Islet precursor cell (in vitro differentiated cells): ENCODE measurements at places on chromosomes 1 and 21.
A peak's percentile ranks its signal among the peaks of the same experiment; 100 is the strongest.

- no peak for DNase-seq
These were observed 27.1 kb upstream of the GPR153 start for GRCh38 chr1:6288026-6288425.

- DNase-seq: peak; percentile 28
These were observed 7.3 kb downstream of the SLC45A3 start for GRCh38 chr1:205672970-205673369.

GRCh38 chr1:95467036-95467435 lies 233.0 kb downstream of the RWDD3 start:
- DNase-seq: no peak

- no peak for DNase-seq
These were observed 1.8 kb downstream of the TXNIP start for GRCh38 chr1:145994391-145995120.

GRCh38 chr1:218817071-218817470 lies 356.6 kb upstream of the LYPLAL1 start:
- no peak for DNase-seq

- no peak for DNase-seq
These were observed 28.2 kb upstream of the KCNE1 start for GRCh38 chr21:34540206-34540605.

GRCh38 chr21:25831300-25831960 lies 96.7 kb downstream of the GABPA start:
- DNase-seq: no peak

DNA sequence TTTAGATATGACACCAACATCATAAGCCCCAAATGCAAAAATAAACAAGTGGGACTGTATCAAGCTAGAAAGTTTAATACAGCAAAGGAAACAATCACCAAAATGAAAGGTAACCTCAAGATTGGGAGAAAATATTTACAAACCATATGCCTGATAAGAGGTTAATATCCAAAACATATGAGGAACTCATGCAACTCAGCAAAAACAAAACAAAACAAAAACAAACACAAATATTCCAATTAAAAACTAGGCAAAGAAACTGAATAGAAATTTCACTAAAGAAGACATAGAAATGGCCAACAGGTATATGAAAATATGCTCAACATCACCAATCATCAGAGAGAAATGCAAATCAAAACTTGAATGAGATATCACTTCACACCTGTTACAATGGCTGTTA lies 116.5 kb upstream of the ATP1B1 start:
- DNase-seq: no peak

DNA sequence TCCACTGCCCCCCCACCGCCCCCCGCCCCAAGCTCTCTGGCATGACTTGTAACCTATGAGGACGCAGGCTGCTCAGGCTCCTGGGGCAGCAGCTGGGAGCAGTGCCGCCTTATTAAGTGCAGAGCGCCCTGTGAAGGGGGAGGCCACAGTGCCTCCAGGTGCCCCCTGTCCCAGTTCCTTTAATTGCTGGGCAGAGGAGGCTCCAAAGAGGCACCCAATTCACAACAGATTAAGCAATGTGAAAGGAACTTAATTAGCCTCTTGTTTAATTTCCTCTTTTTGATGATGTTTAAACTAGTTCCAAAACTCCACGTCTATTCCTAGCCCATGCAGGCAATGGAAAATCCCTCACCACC lies 3.0 kb downstream of the RXFP4 start:
- DNase-seq: no peak

GRCh38 chr1:246647513-246647912 lies 76.7 kb upstream of the SCCPDH start:
- DNase-seq: no peak

DNA sequence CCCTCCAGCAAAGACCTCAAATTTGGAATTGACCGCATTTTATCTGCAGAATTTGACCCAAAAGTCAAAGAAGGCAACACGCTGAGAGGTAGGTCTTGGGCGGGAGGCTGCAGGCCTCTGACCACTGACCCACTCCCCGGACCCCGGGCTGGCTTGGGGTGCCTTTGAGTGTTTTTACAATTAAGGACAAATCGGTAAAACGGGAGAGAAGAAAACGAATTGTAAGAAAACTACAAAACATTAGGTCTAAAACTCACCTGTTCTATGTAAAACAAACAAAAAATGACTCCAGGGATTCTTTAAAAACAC lies 1.1 kb downstream of the HLX start:
- no peak for DNase-seq

DNA sequence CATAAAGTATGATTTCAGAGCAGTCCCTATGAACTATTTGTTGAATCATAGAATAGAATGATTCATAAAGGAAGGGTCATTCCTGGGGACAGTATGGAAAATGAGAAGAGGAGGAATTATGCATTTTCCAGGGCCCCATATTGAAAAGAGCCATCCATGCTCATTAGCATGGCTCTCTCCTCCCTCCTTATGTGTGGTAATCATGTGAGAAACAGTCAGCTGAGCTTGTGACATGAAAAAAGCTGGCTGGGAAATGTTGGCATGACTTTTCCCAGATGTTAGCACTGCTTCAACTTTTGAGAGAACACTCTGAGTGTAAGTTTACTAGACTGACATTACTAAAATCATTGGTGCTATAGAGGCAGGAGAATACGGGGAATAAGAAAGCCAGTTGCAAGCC lies 16.1 kb downstream of the TRIM67 start:
- no peak for DNase-seq

- no peak for DNase-seq
These were observed 693.7 kb downstream of the MATN1 start for GRCh38 chr1:30029677-30030076.

- no peak for DNase-seq
These were observed 3.4 kb downstream of the DIRAS3 start for GRCh38 chr1:68046885-68047658.

DNA sequence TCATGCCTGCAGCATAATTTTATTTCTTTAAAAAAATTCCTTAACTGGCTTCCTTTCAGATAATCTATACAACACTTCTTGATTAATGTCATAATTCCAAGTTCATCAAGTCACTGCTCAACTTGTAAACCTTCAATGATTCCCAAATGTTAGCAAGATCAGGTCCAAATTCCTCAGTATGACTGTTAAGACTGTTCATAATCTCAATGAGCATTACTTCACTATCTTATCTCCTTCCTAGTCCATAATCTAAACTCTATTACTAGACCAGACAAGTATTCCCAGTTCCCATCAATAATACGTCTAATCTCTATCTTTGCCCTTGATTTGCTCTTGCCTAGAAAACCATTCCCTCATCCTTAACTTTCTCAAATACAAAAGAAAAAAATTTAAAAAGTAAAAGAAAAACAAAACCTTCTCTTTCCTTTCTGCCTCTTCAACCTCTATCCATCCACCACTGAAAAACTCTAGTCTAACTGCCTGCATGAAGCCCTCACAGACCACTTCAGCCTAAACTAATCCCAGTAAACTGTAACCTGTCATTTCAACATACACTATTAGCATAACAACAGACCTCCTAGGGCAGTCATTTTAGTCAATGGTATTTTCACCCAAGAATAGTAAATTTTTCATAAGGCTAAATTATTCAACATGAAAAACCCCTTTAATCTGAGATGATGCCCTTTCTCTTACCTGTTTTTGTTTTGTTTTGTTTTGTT lies 15.5 kb downstream of the LUZP1 start:
- no peak for DNase-seq

- peak; percentile 90 for DNase-seq
These were observed 2.8 kb downstream of the S100A6 start for GRCh38 chr1:153532769-153533599.

- no peak for DNase-seq
These were observed 43.1 kb upstream of the CLSTN1 start for GRCh38 chr1:9866836-9867235.

GRCh38 chr21:14917762-14918161 lies 147.0 kb downstream of the NRIP1 start:
- no peak for DNase-seq

- DNase-seq: peak; percentile 35
These were observed 230.3 kb downstream of the C1orf94 start for GRCh38 chr1:34406833-34407539.

GRCh38 chr1:40630488-40631223 lies 34.8 kb downstream of the RIMS3 start:
- DNase-seq: peak; percentile 81

DNA sequence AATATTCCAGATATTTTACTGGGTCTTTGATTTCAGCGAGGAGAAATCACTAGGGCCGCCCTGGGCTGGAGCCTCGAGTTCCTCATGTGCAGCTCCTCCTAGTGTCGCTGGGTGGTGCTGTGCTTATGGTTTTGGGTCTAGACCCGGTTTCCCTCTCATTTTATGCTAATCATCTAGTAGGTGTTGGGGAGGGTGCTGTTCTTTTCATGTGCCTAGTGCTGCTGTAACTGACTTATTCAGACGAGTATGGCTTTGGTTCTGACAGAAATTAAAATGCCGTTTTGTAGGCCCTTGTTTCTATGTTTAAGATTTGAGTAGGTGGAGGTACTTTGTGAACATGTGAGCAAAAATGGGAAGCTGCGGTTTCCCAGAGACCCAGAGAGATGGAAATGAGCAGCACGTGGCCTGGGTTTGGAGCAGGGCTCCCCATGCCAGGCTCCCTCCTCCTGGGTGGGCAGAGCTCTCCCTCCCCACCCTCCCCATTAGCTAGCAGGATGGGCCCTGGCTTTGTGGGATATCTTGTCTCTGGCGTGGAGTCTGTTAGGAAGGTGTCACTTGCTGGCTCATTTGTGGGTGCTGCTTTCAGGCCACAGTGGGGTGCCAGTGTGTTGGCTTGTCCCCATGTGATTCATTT lies 74.0 kb upstream of the GPR88 start:
- DNase-seq: peak; percentile 72

DNA sequence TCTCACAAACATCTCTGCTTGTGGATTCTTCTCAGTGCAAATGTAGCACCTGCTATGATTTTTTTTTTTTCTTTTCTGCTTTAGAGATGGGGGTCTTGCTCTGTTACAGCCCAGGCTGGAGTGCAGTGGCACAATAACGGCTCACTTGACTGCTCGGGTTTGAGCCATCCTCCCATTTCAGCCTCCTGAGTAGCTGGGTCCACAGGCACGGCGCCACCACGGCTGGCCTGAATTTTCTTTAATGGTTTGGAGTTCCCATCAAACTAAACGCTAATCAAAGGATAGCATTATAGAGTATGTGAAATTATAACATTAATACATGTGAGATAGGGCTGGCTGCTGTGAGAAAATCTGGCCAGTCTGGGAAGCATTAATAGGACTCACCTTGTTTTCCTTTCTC lies 7.2 kb upstream of the PTGER3 start:
- DNase-seq: no peak

GRCh38 chr1:234529095-234529949 lies 50.3 kb upstream of the TARBP1 start:
- no peak for DNase-seq

DNA sequence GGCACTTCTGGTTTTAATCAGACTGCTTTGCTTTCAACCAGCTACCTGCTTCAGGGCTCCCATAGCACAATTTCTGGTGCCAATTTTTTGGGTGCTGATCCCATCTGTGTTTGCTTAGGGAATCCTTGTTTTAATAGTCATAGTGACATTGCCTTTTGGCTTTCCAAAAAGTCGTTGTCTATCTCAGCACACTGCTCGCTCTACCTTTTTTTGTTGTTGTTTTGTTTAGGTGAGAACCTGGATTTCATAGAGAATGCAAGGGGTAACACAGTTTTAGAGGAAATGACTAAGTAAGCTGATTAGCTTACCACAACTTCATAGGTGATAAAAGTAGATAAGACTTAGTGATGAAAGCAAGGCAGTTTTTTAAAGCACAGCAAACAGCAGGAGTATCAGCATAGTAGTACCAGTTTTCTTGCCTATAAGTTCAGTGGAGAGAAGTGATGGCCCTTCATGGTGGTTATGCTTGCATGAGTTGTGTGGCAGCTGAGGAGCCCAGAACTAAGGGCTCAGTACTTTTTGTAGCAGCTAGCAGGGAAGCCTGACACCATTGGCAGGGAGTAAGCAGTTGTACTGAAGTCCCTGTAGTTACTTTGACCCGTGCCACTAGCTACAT lies 31.3 kb downstream of the NEK7 start:
- no peak for DNase-seq

GRCh38 chr1:89089962-89090361 lies 25.0 kb upstream of the GBP1 start:
- DNase-seq: no peak

- peak; percentile 81 for DNase-seq
These were observed 69.8 kb upstream of the DIRAS3 start for GRCh38 chr1:68120136-68120791.

- DNase-seq: no peak
These were observed 54.1 kb upstream of the ID3 start for GRCh38 chr1:23613191-23614031.

DNA sequence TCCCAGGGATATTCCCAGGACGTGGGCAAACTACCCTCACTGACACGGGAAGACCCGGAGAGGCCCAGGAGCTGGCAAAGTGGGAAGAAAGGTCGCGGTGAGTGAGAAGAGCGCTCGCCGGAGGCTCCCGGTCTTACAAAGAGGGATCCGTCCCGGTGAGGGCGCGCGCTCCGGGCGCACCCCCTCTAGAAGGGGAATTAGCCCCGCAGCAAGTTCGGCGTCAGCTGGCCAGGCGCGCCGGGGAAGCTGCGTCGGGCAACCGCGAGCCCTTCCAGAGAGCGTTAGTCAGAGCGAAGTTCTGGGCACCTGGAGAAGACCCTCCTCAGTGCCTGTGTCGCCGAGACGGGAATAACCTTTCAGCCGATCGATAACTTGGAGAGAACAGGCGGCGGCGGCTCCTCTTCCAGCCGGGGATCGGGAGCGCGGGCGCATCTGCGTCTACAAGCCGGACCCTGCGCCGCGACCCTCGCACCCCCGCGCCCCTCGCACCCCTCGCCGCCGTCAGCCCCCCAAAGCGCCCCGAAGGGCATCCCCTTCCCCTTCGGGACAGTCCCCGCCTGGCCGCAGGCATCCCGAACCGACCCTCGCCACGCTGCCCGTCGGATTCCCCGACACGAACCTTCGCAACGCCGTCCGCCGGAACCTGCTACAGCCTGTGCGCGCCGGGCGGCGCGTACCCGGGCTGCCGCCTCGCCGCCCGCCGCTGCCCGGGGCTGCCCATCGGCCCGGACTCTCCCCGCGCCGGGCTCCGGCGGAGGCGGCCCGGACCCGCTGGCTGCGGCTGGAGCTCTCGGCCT lies 485 bp downstream of the SIPA1L2 start:
- DNase-seq: peak; percentile 74

DNA sequence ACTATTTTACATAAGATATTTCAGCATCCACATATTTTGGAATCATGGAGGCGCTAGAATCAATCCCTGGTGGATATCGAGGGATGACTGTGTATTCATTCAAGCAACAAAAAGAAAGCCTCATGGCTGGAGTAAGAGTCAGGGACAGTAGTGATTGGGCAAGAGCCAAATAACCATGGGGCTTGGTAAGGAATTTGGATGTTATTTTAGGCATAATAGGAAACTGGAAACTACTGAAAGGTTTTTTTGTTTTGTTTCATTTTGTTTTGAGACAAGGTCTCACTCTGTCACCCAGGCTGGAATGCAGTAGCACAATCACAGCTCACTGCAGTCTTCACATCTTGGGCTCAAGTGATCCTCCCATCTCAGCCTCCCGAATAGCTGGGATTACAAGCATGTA lies 33.8 kb upstream of the EYA3 start:
- no peak for DNase-seq

DNA sequence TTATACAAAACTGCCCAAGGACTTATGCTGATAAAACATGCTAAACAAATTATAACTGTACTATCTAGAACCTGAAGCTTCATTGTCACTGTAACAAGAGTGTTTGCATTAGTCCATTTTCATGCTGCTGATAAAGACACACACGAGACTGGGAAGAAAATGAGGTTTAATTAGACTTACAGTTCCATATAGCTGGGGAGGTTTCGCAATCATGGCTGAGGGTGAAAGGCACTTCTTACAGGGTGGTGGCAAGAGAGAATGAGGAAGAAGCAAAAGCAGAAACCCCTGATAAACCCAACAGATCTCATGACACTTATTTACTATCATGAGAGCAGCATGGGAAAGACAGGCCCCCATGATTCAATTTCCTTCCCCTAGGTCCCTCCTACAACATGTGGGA lies 100.4 kb downstream of the SPATA6 start:
- no peak for DNase-seq
